GM12892 (cell line): ENCODE measurements at places on chromosomes 5 and 9.

- no peak for DNase-seq
These were observed 3.8 kb upstream of the CCDC192 start for GRCh38 chr5:127699416-127699815.

DNA sequence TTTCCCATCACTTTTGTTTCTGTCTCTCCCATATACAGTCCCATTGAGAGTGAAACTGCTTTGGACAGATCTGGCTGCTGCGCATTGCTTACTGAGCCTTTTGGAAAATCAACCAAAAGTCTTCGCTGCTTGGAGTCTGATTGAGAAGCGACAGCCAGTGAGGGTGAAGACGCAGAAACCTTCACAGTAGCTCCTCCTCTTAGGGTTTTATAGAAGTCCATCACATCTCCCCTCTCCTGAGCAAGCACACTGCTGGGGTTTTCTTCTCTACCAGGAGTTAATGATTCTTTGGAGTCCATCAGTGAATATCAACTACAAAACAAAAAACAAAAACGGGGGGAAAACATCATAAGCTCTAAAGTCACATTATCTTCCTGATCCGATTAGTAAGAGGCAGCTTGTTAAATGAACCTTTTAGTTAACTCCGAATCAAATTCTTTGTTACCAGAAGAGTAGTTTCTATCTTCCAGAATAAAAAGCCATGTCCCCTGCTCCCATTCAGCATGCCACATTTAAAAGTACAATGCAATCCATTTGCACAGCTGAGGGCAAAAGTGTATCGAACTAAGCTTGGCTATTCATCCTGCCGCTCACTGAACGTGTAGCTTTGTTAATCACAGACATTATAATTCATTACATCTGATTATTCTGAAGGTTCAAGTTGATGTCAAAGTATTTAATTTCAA is 2.8 kb downstream of the NR3C1 start:
- no peak for DNase-seq

- no peak for DNase-seq
These were observed 49.1 kb downstream of the JADE2 start for GRCh38 chr5:134574521-134574920.

- DNase-seq = no peak
These were observed 707 bp downstream of the GTF3C5 start for GRCh38 chr9:133031496-133031911.

DNA sequence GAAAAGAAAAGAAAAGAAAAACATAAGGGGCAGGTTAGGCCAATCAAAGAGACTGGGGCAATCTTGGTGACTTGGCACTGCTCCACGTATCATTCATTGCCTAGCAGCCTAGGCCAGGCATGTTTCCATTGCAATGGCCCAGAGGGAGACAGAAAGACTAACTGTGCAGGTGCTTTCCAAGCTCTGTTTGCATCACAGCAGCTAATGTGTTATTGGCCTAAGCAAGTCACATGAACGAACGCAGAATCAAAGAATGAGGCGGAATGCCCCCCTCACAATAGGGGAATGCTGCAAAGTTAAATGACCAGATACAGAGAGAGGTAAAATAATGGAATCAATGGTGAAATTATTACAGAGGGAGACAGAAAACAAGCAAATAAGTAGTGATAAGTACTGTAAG is 11.1 kb upstream of the VPS13A start:
- no peak for DNase-seq

DNA sequence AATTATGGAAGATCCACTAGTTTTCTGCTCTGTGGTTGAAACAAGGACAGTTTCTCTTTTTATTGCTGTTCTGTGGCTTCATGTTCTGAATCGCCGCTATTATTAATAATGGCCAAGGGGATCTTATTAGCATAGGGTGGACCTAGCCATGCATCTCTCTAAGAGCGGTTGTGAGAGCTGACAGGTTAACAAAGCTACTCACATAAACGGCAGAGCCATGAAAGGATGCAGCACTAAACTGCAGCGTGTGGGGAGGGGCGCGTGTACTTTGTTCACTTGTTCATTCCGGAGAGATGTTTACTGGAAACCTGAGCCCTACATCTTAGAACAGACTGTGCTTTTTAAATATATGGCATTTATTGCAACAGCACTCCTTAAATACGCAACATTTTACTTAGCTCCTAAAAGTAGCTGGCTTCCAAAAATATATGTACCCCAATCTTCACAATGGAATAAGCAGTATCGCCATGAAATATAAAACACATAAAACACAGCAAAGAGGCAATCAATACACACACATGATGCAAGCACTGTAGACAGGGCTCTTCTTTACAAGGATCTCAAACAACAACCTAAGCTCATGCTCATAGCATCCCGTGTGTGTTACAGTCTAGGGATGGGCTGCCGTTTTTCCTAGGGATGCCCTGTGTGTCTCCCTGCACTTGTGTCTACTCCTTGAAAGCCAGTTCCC is 424.6 kb downstream of the MED10 start:
- DNase-seq = no peak

DNA sequence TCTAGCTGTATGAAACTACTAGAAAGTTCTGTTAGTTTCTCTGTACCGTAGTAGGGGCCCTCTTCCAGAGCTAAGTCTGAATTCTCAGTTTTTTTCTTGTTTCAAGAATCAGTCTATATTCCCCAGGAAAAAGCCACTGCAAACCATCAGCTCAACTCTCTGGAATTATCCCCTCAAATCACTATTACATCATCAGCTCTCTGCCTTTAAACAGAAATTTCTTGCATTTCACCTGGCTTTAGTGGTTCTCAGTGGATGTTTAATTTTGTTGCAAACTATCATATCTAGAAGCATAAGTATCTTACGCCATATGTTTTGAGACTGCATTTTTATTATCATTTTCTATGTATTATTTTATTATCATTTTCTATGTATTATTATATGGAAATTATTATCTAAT is 55.2 kb upstream of the PPP2CA start:
- DNase-seq = no peak

- DNase-seq = no peak
These were observed 182.2 kb upstream of the TARS1 start for GRCh38 chr5:33258553-33258952.

- no peak for DNase-seq
These were observed 50.8 kb upstream of the FOXE1 start for GRCh38 chr9:97802276-97802675.

- no peak for DNase-seq
These were observed 91.4 kb upstream of the FCN2 start for GRCh38 chr9:134789168-134789567.

DNA sequence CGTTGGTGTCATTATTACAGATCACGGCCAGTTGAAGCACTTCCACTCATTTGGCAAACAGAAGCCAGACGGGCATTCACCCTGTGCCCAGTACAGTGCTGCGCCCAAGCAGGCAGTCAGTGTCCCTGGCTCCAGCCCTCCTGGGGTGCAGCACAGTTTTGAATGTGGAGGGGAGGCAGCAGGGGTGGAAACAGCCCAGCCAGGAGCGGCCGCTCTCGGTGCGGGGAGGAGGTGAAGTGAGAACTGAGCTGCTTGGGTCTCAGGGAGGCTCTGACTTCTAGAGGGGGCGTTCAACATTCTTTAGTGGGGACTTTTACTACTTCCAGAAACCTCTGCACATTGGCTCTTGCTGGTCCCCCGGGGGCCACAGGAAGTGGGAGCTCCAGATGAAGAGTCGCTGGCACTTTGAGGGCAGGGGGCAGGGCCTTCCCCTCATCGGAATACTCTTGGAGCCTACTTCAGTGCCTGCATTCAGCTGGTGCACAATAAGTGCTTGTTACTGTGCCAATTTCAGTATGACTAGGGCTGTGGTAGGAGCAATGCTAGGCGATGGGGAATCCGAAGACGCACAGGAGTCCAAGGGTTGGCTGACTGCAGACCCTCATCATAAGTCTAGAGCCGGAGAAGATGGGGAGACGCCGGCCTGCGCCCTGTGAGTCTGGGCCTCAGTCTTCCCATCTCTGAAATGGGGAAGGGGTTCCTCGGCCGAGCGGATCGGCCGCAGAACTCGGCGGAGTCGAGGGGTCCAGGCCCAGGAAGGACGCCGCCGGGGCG is 492 bp upstream of the NEK6 start:
- DNase-seq = no peak

DNA sequence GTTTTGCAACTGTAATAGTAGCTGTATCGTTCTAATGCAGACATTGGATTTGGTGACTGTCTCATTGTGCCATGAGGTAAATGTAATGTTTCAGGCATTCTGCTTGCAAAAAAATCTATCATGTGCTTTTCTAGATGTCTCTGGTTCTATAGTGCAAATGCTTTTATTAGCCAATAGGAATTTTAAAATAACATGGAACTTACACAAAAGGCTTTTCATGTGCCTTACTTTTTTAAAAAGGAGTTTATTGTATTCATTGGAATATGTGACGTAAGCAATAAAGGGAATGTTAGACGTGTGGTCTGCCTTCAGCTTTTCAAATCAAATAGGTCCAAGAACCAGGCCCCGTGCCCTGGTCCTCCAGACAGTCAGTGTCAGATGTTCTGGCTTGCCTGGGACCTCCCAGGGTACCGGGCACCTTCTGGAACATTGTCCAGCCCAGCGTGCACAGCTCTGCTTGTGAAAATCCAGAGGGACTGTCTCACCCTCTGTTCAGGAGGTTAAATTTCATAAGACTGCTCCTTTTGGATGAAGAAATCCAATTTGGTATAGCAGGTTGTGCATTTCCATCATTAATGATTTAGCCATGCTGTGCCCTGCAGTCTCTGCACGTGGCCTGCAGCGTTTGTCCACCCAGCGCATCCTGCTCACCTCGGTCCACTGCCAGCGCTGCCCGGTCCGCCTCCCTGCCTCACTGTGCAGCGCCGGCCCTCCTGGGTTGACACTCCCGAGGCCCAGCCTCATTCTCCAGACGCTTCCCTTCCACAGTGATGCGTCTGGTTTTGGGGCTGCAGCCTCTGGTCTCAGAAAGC is 6.6 kb upstream of the AHRR start:
- no peak for DNase-seq

GRCh38 chr9:120974921-120975320 is 48.3 kb upstream of the TRAF1 start:
- DNase-seq = no peak

GRCh38 chr5:168302785-168303184 is 11.3 kb downstream of the WWC1 start:
- DNase-seq = no peak

DNA sequence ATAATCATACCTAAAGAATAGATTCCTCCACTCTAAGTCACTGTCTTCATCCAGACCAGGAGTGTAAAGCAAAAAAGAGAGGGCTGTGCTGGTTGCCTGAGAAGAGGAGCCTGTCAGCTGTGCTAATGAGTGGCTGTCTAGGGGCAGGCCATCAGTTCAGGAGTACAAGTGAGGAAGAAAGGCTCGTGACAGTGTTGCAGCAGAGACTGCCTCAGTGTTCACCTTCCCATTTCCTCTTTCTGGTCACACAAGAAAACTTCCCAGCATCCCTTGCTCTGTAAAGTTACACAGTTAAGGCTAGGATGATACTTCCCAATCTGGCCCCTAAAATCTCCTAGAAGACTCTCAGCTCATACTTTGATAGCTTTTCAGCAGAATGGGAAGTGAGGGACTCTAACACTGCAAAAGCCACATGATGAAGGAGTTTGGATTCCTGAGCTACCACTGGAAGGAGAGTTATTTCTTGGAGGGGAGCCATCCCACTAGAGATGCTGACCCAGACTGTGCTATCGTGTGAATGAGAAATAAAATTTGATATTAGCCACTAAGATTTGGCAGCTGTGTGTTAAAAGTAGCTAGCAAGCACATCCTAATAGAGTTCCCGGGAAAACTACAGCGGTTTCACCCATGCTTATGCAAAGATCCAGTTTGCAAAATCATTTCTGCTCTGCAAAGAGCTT is 67.1 kb downstream of the ADAMTS12 start:
- no peak for DNase-seq
